Fibroblast of the aortic adventitia (primary cell): ENCODE measurements at places on chromosomes 1 and 21.
A peak's percentile ranks its signal among the peaks of the same experiment; 100 is the strongest.

GRCh38 chr1:3779912-3780416, 7.4 kb downstream of the SMIM1 start:
- DNase-seq: no peak

DNA sequence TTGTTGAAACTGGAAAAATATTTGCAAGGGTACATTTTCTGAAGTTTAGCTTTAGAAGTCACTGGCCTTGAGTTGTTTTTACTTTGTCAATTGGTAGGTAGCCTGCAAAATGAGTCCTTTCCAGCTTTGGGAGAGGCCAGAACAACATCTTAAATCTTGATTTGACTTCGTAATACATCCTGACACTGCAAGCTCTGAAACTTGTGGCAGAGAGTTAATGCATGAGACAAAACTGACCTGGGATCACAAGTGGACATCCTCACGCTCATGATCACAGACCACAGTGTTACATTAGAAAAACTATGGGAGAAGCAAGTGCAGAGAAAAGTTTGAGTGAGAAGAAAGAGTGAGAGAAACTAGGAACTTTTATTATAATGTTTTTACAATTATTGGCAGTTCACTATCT, 550.9 kb downstream of the USP25 start:
- DNase-seq: no peak

- peak; percentile 100 for DNase-seq
Observed at GRCh38 chr1:31955917-31956736, 18.0 kb upstream of the PTP4A2 start.

- DNase-seq: no peak
Observed at GRCh38 chr1:231040800-231041718, 1.0 kb upstream of the FAM89A start.

GRCh38 chr1:67752306-67752705, 67.3 kb downstream of the GADD45A start:
- DNase-seq: no peak
